Psoas muscle (tissue), 8 donors: ENCODE measurements at places on chromosomes 2 and 18. TPM values are rescaled to one million over a fixed set of nuclear protein-coding genes. Genes with fewer than 3 reads are reported as not detected.

APCDD1 gene
- total RNA-seq, result 1.4 TPM

DNA sequence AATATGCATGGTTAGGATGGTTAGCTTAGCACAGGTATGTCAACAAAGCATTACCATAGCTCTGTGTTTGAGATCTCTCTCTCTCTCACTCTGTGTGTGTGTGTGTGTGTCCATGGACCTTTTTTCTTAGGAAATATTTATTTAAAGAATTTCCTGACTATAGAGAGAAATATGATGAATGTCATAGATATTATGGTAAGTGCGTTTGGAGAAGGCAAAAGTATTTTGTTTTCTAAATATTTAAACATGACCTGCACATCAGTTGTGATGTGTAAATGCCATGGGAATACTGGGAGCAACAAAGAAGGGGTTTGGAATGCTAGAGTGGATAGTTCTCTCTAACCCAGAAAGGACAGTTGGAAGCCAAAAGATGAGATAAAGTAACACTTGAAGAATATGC lies 3.9 kb upstream of the TMEM178A start:
- H3K27ac ChIP-seq, result no peak overlapping the region
- peaks cover 3% of the 10 kb centered on the region for H3K4me1 ChIP-seq
- no peak for DNase-seq
- no peak overlapping the region for H3K4me3 ChIP-seq
- H3K27me3 ChIP-seq, result no peaks in the 10 kb centered on the region
- H3K36me3 ChIP-seq, result no peaks in the 10 kb centered on the region

- no peaks in the 10 kb centered on the region for H3K36me3 ChIP-seq
- no peaks in the 10 kb centered on the region for H3K4me1 ChIP-seq
- peak overlapping the region; percentile 62 for H3K4me3 ChIP-seq
- DNase-seq, result no peak
Measured at GRCh38 chr2:100104718-100105677, 37.4 kb downstream of the AFF3 start.

DNA sequence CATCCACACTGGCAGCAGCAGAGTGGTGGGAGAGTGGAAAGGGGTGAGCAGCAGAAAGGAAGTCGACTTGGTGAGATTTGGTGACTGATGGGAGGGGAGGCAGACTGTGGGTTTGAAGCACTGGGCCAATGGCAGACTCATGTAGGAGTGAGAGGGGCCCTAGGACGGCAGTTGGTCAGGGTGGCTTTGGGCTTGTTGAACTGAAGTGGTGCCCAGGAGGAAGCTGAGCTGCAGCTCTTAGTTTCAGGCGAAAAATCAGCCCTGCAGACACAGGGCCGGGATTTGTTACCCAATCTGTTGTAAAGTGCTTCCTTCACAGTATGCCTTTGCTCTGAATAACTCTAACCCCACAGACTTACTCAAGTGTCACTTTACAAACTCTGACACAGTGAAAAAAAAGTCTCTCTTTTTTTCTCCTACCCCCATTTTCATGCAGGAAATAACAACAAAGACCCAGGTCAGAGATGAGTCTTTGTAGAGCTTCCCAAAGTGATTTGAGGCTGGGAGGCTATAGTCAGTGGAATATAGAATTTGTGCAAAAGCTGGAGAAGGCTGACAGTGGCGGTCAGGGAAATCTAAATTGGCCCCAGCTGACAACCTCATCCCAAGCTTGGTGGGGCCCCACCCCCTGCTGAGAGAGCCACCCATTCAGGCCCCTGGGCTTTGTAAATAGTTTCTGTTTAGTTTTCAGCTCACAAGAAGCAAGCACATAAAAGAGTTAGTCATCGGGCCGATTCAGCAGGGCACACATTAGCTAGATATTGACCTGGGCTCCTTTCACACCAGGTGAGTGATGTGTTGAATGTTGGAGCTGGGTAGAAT lies 226.9 kb downstream of the VAPA start:
- H3K27ac ChIP-seq, result no peak overlapping the region
- no peaks in the 10 kb centered on the region for H3K27me3 ChIP-seq
- no peaks in the 10 kb centered on the region for H3K36me3 ChIP-seq
- H3K4me1 ChIP-seq, result peaks cover 4% of the 10 kb centered on the region

GRCh38 chr2:149799013-149799705 lies 211.6 kb upstream of the MMADHC start:
- H3K27me3 ChIP-seq, result peaks cover 3% of the 10 kb centered on the region
- H3K4me3 ChIP-seq, result no peak overlapping the region
- no peaks in the 10 kb centered on the region for H3K36me3 ChIP-seq
- no peaks in the 10 kb centered on the region for H3K4me1 ChIP-seq
- no peak overlapping the region for H3K27ac ChIP-seq
- no peak for DNase-seq

- H3K27ac ChIP-seq, result no peak overlapping the region
- H3K4me3 ChIP-seq, result no peak overlapping the region
Measured at GRCh38 chr2:24183366-24184069, 8.7 kb downstream of the FAM228A start.

- no peak for DNase-seq
- no peaks in the 10 kb centered on the region for H3K27me3 ChIP-seq
- H3K36me3 ChIP-seq, result no peaks in the 10 kb centered on the region
- H3K4me1 ChIP-seq, result no peaks in the 10 kb centered on the region
- H3K4me3 ChIP-seq, result no peak overlapping the region
Measured at GRCh38 chr2:233866479-233866878, 1.7 kb downstream of the MSL3B start.

- H3K4me3 ChIP-seq, result no peak overlapping the region
- peaks cover 90% of the 10 kb centered on the region for H3K36me3 ChIP-seq
- no peak for DNase-seq
- no peaks in the 10 kb centered on the region for H3K27me3 ChIP-seq
- no peaks in the 10 kb centered on the region for H3K4me1 ChIP-seq
Measured at GRCh38 chr2:171742760-171743159, 55.5 kb downstream of the DYNC1I2 start.

GRCh38 chr2:12883906-12884305 lies 167.2 kb downstream of the TRIB2 start:
- H3K4me1 ChIP-seq, result peaks cover 18% of the 10 kb centered on the region
- H3K36me3 ChIP-seq, result no peaks in the 10 kb centered on the region

GRCh38 chr2:54771166-54771885 lies 47.9 kb downstream of the EML6 start:
- no peak for DNase-seq
- no peaks in the 10 kb centered on the region for H3K27me3 ChIP-seq
- H3K36me3 ChIP-seq, result peaks cover 2% of the 10 kb centered on the region
- H3K4me3 ChIP-seq, result no peak overlapping the region
- no peak overlapping the region for H3K27ac ChIP-seq
- no peaks in the 10 kb centered on the region for H3K4me1 ChIP-seq

DNA sequence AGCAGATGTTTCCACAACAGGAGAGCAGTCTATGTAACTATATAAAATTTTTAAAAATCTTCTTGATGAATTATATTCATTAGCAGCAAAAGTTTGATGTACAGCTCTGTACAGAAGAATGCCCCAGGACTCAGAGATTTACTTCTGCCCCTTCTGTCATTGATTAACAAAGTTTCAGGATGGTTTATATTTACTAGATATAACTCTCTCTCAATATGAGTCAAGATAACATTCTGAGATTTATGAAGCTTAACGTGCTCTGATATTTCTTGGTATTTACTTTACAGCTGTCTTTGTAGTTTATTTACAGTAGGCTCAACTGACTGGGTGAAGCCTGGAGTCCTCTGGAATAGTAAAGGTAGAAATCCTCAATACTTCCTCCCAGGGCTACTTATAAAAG lies 93.6 kb upstream of the HNMT start:
- H3K4me1 ChIP-seq, result no peaks in the 10 kb centered on the region
- no peaks in the 10 kb centered on the region for H3K27me3 ChIP-seq
- H3K36me3 ChIP-seq, result no peaks in the 10 kb centered on the region
- no peak overlapping the region for H3K27ac ChIP-seq

GRCh38 chr2:133568172-133568571 lies at the start of gene NCKAP5:
Gene NCKAP5 (minus strand): TSS chr2:133568463. CDS start chr2:133517526, 50,937 bp downstream.
- peak; percentile 44 for DNase-seq
- peak within 1 kb of the TSS; percentile 58 for H3K27ac ChIP-seq
- H3K36me3 ChIP-seq, result no peaks in the 10 kb centered on the region
- no peaks in the 10 kb centered on the region for H3K27me3 ChIP-seq
- H3K4me3 ChIP-seq, result peak within 1 kb of the TSS; percentile 43

DNA sequence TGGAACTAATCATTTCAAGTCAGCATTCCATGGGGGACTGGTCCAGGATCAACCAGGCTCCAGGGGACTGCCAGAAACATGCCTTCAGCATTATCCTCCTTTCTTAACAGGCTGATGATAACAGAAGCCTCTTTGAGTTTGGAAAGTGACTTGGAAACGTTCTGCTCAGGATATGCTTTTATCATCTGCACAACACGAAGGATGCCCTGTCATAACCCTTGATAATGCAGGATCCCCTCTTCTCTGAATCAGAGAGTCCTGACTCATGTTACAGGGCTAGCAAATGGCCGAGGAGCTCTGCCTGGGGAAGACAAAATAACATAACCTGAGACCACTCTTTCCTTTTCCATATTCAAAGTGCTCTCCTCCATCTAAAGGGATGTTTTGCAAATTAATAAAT lies 6.7 kb downstream of the SCYGR3 start:
- no peaks in the 10 kb centered on the region for H3K36me3 ChIP-seq
- H3K27me3 ChIP-seq, result no peaks in the 10 kb centered on the region
- no peaks in the 10 kb centered on the region for H3K4me1 ChIP-seq
- no peak overlapping the region for H3K4me3 ChIP-seq
- no peak for DNase-seq
- H3K27ac ChIP-seq, result no peak overlapping the region

DNA sequence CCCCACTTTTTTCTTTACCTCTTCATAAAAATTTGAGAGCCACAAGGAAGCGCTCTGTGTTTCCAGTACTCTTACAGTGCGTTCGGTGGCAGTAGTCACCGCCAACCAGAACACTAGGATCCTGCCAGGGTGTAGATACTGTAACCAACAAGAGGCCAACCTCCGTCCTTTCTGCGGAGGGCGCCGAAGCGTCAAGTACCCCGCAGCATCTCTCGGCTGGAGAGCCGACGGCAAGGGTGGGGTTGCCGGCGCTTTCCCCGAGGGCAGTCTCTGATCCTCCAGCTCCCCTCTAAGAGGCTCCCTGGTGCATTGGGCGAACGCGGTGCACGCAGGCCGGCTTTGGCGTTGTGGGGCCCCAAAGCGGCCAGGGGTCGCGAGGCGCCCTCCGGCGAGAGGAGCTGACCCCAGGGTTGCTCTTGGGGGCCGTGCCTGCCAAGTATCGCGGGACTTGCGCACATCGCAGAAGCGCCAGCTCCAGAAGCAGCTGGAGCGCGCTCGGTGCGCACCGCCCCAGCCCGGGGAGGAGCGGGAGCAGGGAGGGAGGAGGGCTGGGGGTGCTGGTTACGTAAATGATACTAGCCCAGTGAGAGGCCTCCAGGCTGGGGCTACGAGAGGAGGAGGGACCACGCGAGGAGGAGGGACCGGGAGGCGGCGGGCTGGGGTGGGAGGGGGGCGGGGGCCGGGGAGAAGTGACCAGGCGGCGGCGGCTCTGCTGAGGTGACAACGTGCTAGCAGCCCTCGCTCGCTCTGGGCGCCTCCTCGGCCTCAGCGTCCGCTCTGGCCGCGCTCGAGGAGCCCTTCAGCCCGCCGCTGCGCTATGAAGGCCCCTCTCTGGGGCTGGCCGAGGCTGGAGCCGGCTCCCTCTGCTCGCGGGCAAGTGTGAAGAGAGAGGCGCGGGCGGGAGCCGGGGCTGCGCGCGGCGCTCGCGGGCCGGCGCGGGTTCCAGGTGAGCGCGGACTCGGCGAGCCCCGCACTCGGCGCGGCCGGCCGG lies at the start of gene GALNT13:
Gene GALNT13, plus strand, starts transcription at position 692 of the 991 bp plus-strand sequence.
- H3K4me1 ChIP-seq, result no peaks in the 10 kb centered on the region
- H3K27ac ChIP-seq, result no peak within 1 kb of the TSS
- peak within 1 kb of the TSS; percentile 4 for H3K4me3 ChIP-seq
- DNase-seq, result peak; percentile 14
- H3K27me3 ChIP-seq, result peaks cover 19% of the 10 kb centered on the region
